ENCODE measurements at places on chromosomes 7 and 10.

GRCh38 chr7:158356454-158356853 lies 231.2 kb downstream of the PTPRN2 start:
- no peak for DNase-seq

- DNase-seq, result no peak
These were observed 2.3 kb upstream of the HOXA13 start for GRCh38 chr7:27202018-27202861.

GRCh38 chr10:124681626-124682552 lies 62.3 kb downstream of the FAM53B start:
- DNase-seq, result no peak

- DNase-seq, result no peak
These were observed 66.5 kb downstream of the VPS50 start for GRCh38 chr7:93298671-93299070.

DNA sequence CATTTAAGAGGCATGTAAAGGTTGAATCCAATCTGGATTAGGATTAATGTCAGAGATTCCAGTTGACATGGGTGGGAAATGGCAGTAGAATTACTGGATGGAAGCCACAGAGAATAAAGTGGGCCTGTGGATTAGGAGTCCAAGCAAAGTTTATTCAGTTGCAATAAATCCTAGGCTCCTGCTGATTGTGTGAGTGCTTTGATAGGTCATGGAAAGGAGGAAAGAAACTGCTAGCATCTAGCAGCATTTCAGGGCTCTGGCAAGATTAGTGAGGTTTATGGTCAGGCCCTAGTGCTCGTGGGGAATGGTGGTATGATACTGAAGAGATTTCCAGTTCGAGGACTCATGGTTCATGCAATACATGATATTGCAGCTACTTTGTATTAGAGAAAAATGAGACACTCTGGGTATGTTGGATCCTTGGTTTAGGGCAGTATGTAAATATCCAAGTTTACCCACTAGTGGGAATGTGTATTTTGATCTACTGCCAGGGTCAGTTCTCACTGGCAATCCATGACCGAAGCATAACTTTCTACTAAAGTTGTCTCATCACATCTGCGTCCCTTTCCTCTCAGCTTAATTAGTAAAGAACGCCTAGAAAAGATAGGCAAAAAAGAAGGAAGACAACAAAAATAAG lies 235.0 kb downstream of the SUGCT start:
- no peak for DNase-seq

- DNase-seq, result no peak
These were observed 224.4 kb downstream of the ARHGAP12 start for GRCh38 chr10:31704195-31704594.

- no peak for DNase-seq
These were observed 932 bp downstream of the ESYT2 start for GRCh38 chr7:158828133-158829020.

GRCh38 chr10:48468866-48469511 lies 135.9 kb downstream of the ARHGAP22 start:
- DNase-seq, result no peak

DNA sequence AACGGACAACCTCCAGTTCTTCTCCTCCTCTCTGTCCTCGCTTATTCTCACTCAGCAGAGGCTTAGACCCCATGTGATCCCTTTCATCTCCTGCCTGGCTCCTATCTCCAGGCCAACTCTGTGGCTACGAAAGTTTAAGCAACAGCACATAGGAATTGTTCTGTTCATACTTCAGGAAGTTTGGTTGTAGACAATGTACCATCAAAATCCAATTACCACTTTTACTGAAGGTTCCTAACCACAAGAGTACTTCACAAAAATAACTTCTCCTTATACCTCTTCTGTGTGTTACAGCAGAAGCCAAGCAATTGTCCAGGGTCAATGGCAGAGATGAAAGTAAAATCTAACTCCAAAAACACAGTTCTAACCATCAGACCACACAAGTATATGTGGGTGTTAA lies 80.0 kb downstream of the SLC25A13 start:
- DNase-seq, result no peak
